MG63 (cell line): ENCODE measurements at places on chromosomes 3 and 15.

- no peak for DNase-seq
Measured at GRCh38 chr15:65399997-65400396, 22.2 kb upstream of the IGDCC3 start.

GRCh38 chr15:31453558-31454318, 127.1 kb downstream of the KLF13 start:
- DNase-seq, result no peak

- no peak for DNase-seq
Measured at GRCh38 chr3:12574661-12575060, 17.8 kb downstream of the MKRN2 start.

DNA sequence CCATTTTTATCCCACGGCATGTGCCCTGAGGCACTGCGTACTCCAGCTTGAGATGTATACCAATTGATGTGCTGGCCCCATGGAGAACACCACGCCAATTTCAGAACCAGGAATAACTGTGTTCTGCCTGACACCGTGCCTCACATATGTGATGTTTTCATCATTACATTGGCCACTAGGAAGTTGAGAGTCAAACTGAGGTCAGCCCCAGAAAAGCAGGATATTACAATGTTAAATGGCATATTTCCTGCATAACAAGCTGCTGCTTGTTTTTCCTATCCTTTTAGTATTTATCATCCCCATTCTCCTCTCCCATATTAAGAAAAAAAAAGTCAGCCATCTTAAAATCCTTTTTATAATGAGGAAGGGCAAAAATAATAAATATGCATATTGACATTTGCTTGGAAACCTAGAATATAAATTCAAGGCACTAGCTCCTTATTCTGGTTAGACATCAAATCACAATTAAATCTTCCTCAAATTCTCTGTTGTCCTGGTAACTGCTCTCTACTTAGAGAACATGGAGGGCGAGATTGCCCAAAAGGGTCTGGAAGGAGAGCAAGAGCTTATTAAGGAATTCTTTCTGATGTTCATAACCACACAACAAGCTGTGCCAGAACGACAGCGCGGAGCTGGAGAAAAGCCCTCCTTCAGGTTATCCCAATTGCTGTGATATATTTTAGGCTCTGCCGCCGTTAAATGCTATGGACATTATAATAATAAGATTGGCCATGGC, 112.6 kb downstream of the UACA start:
- no peak for DNase-seq

DNA sequence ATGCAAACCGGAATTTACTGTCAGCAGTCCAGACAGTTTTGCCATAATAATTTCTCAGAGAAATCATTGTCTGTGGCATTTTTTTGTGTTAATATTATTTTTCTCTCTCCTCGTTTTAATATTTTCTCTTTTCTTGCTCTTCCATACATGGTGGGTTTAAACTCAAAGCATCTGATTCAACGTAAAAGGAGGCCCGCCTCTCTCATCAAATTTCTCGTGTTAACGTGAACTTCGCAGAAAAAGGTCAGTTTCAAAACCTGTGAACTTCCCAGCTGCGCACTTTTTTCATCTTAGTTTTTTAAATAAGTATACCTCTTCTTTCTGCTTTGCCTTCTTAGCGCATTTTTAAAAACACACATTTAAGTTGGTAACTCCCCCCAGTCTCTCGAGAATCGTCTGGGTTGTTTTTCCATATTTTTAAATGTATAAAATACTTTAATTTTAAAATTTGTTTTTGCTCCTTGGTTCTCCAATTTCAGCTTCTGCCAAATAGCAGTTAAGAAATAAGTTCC, 9.1 kb downstream of the SHOX2 start:
- DNase-seq, result no peak

- no peak for DNase-seq
Measured at GRCh38 chr3:160477750-160478149, 28.2 kb upstream of the TRIM59 start.

GRCh38 chr3:16813336-16813735, 71.4 kb upstream of the PLCL2 start:
- DNase-seq, result no peak

GRCh38 chr15:70512772-70513362, 250.5 kb downstream of the UACA start:
- DNase-seq, result peak; percentile 52

DNA sequence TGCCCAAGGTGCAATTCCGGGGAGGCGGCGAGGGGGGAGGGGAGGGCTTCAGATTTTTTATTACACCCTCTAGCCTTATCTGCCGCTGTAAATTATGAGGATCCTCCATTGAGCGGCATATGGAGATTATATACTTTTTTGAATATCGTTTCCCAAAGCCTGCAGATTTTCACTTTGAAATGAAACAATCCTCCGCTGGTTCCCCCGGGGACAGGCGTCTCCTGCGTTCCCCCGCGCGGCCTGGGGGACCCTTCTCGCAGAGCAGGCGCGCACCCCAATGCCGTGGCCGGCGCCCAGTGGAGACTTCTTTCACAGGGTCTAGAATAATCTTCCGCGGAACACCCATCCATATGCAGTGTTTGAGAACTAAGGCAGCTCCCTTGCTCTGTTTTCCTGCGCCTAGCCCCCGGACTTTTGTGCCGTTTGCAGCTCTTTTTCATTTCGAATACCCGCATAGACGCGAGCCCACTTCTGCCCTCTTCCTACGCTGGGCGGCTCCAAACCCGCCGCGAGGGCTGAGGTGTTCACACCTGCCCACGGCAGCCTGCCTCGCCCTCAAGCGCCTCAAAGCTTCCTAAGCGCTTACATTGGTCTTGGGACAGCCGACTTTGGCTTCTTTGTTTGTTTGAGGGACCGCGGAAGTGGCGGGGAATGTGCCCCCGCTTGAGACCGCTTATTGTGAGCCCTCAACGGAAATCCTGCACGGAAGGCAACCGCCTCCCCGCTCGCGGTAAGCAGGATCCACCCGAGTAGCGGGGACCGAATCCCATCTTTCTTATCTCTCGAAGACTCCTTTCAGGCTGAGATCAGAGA, 7.5 kb downstream of the SOX14 start:
- DNase-seq, result no peak

DNA sequence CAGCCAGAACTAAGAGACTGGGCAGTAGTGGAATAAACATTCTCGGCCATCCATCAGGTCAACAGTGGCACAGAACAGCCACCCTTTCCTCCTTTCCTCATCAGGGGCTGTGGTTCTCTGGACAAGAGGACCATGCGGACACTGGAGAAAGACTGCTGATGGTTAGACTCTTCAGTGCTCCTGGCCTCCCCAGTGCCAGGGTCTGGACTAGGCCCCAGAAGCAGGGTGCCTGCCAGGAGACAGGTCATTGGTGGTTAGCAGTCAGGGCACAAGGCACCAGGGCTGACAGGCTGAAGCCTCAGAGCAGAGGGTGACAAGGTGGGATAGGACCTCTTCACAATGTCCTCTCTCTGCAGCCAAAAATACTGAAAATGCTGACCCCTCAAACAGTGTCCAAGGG, 30.1 kb downstream of the POC1A start:
- DNase-seq, result no peak

- no peak for DNase-seq
Measured at GRCh38 chr3:160566499-160566898, 1.1 kb upstream of the KPNA4 start.

GRCh38 chr3:139561959-139562676, 22.6 kb upstream of the RBP1 start:
- no peak for DNase-seq

- DNase-seq, result no peak
Measured at GRCh38 chr15:56320316-56320715, 44.9 kb upstream of the TEX9 start.

- no peak for DNase-seq
Measured at GRCh38 chr3:153456833-153457545, 295.0 kb downstream of the RAP2B start.

GRCh38 chr3:22495791-22496190, 707.3 kb upstream of the UBE2E2 start:
- DNase-seq, result no peak

DNA sequence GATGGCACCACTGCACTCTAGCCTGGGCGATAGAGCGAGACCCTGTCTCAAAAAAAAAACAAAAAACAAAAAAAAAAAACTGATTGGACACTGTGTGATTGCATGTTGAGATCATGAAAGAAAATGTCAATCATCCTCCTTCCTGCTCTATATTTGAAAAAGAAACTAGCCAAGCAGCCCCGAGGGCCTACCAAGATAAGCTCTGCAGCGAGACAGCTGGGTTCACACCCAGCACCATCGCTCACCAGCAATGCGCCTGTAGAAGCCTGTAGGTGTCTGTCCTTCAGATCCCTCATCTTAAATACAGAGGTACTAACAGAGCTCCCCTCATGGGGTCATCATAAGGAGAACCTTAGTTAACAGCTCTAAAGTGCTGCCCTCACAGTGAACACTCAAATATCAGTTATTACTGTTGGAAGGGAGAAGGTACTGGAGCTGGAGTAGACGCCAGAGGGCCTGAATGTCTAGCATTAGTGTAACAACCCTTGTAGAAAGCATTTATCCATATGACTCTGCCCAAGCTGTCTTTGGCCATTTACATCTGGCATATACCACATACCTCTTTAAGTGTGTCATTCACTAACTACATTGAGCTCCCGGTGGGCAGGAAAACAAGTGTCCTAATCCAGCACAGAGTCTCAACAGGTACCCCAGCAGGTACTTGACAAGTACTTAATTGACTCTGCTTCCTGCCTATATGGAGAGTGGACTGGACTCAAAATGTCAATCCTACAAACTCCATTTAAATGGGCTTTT, 22.9 kb downstream of the MYLK start:
- DNase-seq, result no peak

- DNase-seq, result no peak
Measured at GRCh38 chr15:34124651-34125050, 22.8 kb downstream of the PGBD4 start.

DNA sequence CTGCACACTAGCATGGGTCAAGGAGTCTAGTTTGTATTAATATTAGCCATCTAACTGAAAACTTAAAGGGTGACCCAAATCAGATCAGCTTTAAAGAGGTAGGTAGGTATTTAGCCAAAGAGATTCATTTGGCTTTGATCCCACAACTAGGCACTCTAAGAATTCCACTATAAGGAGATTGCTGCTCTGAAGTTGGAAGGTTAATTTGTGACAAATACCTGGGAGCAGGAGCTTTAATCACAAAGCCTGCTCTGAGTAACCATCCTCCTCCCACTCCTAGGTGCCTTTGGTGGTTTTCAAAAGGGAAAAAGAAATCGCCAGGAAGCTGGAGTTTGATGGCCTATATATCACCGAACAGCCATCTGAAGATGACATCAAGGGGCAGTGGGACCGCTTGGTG, 120.3 kb upstream of the CHRM5 start:
- DNase-seq, result no peak

DNA sequence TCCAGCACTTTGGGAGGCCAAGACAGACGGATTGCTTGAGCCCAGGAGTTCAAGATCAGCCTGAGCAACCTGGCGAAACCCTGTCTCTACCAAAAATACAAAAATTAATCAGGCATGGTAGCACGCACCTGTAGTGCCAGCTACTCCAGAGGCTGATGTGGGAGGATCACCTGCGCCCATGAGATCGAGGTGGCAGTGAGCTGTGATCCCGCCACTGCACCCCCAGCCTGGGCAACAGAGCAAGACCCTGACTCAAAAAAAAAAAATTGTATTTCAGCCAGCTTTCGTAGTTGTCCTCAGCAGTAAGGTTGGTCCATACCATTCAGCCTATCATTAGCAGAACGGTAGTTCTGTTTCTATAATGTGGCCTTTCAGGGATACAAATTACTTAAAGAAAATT, 66.6 kb upstream of the FURIN start:
- DNase-seq, result no peak

DNA sequence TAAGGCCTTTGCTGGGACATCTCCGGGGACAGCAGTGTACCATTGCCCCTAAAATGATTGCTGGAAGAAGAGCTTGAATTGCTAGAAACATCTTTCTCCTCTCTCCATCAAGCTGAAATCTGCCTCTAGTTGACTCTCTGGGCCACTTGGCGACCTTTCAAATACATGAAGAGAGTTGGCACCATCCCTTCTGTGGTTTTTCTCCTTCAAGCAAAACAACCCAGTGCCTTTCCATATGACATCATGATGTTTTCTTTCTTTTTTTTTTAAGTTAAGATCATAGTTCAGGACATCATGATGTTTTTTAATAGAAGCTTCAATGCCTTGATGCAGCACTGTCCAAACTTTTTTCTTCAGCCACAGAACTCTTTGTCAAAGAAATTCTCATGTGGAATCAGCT, 144.0 kb upstream of the PTPRG start:
- DNase-seq, result peak; percentile 7

- DNase-seq, result peak; percentile 90
Measured at GRCh38 chr3:150469031-150469930, 61.2 kb downstream of the TSC22D2 start.

GRCh38 chr3:177469216-177469615, 271.9 kb upstream of the TBL1XR1 start:
- no peak for DNase-seq

GRCh38 chr3:198022604-198023003, 62.6 kb downstream of the LMLN start:
- DNase-seq, result no peak

DNA sequence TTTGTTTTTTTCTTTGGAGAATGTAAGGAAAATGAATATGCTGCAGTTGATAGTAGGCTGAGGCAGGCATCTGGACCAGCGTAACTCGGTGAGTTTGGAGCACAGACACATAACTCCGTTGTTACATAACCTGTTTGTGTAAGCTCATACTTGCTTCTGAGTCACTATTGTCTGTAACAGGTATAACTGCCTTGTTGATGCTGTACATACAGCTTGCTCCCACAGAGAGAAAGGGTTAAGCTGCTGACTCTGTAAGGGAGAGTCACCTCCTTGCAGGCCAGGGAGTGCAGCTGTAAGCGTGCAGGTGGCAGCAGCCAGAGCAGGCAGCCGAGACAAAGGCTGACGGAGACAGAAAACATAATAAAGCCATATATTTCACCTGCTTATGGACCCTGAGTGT, 20.4 kb downstream of the RETNLB start:
- no peak for DNase-seq

DNA sequence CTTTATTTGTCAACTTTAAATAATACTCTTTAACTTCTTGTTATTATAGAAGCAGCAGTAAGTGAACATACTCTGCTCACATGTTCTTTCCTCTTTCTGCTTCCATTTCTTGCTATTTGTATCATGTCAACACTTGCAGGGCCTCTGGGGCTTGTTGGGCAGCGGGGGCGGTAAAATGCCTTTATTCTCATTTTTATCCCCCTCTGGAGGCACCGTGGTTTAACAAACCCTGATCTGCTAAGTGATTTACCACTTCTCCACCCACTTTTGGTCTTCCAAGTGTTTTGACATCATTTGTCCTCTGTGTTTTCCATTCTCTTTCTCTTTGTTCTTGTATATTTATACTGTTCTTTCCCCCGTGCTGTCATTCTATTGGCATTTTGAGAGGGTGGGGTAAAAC, 33.9 kb downstream of the SCN10A start:
- no peak for DNase-seq

DNA sequence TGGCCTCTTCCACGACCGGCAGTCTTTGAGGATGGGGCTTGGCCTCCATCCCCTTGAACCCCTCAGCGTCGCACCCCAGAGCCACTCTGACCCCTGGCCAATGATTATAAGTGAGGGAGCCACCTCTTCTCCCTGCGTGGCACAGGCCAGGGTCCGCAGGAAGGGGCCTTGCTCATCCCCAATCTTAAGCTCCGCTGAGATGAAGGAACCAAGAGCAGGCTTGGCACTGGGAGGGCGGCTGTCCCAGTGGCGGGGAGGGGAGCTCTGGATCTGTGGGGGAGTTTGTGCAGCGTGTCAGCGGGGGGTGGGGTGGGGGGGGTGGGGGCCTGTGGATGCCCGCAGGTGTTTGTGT, 13.8 kb upstream of the ADPGK start:
- no peak for DNase-seq
